Stimulated activated CD8-positive, alpha-beta memory T cell treated with anti-CD3 and anti-CD28 coated beads, Interleukin-4, amount 100 ng/mL, for 24 hours (primary cell): ENCODE measurements at places on chromosomes 2 and 18.
A peak's percentile ranks its signal among the peaks of the same experiment; 100 is the strongest.

GRCh38 chr18:76697441-76697901 is 124.9 kb upstream of the ZNF236 start:
- DNase-seq: no peak

DNA sequence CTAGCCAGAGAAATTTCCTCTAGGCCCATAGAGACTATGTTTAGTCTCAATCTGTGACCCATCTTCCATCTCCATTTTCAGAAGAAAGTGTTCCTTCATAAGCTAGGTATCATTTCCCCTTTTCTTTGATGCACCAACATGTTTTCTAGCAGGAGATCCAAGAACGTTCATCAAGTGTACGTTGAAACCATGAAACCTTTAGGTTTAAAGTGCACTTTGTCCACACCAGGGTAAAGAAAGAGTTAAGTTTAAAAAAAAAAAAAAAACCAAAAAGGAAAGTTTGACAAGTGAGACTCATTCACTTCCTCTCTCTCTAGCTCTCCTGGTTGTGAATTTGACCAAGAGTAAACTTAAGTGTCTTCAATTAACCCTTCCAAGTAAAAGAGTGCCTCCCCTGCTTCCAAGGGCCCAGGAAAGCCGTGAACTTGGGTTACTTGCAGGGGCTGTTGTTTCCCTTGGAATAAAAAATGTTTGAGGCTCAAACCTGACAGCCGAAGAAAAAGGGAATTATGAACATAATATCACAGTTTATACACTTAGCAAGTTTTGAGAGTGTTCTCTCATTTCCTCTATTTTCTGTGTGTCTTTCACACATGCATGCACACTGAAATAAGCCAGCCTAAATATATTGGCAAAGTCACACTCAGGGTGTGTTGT is 56.7 kb downstream of the LBH start:
- no peak for DNase-seq

- no peak for DNase-seq
Observed at GRCh38 chr2:237674731-237675276, 47.4 kb downstream of the LRRFIP1 start.

DNA sequence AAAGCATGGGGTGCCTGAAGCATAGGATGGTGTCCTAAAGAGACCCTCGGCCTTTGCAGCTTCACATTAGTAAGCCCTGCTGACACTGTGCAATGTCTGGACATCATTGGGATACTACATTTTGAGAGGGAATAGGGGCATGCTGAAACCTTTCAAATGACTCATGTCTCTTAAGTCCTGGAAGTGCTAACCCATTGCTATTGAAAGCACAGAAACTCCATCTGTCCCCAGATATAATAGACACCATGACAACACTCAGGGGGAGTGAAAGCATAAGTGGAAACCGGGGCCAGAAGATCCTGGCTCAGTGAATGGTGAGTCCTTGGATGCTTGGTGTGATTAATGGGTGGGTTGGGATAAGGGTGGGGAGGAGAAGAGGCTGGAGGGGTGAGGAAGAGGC is 595.5 kb upstream of the ID2 start:
- DNase-seq: no peak

- no peak for DNase-seq
Observed at GRCh38 chr18:2411381-2411960, 159.8 kb downstream of the METTL4 start.

DNA sequence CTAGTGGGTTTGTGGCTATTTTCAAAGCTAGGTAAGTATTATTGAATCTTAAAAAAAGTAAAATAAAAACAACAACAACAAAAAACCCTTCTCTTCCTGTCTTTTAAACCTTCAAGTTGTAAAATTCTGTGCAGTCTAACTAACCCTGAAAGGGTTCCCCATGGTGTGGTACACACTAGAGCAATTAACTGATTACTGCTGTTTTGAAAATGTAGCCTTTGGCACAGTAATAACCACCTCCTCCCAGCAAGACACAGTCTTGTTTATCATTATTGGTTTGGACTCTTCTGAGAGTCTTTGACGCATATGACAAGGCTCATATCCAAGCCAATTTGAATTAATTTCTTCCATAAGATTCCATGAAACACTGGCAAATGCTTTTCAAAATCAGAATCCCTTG is 2184.6 kb upstream of the PIK3C3 start:
- DNase-seq: no peak

DNA sequence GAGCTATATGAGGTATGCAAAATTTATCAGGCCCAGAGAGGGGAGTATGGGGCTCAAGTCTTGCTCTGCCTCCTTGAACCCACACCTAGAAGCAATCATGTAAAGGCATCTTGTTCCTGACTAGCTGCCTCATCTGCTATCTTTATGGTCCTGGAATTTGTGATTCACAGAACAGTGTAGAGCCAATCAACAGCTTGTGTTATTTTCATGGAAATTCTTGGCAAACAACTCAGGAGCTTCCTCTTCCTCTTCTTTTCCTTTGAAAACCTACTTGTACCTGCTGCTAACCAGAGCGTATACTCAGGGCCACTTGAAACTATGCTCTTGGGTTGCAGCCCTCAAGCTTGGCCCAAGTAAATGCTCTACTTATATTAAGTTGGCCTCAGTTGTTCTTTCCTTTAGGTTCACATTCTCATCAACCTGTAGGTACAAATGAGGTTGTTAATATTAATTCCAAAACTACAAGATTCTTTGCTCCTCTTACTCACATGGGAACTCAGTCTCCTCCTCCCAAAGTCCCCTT is 3.5 kb upstream of the NOSTRIN start:
- no peak for DNase-seq

- DNase-seq: peak; percentile 29
Observed at GRCh38 chr2:227411320-227411989, 23.7 kb upstream of the SCYGR1 start.

DNA sequence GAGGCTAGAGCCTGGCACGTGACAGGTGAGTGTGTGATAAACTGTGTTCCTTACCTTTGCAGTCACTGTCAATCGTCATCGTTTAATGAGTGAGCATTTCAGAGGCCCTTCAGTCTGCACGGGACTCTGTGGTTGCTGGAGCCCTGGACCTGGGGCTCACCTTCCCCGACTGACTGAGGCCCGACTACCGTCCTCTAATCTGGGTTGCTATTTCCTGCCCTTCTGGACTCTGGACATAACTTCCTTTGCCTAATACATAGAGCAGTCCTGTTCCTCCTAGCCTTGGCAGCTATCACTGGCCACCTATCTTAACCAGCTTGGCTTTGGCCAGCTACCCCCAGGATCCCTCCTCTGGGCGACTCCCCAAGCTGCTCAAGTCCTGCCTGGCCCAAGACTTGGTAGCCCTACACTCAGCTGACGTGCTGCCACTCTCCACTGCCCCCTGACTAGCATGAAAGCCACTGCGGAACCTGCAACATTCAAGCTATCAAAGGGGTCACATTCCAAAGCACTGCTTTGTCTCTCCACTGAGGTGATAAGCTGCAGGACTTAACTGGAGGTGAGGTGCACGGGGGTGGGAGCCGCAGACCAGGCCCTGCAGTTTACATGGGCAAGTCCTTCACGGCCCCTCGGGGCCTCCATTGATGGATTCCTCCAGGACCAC is 11.1 kb upstream of the RAB17 start:
- no peak for DNase-seq

DNA sequence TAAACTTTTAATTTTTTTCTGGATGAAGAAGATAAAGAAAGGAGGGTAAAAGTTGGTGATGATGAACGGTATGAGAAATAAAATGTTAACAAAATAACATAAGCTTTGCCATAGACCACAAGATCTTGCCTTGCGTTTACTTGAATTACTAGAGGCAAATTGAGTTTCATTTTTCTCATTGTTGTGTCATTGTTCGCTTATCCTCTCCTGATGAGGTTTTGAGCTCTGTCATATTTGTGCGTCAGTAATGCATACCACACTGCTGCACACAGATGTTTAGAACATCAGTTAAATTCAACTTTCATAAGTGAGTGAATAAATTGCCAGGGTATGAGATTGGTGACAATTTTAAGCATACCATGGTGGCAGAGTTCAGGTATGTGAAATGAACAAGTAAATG is 843.6 kb downstream of the SUCLG1 start:
- no peak for DNase-seq

DNA sequence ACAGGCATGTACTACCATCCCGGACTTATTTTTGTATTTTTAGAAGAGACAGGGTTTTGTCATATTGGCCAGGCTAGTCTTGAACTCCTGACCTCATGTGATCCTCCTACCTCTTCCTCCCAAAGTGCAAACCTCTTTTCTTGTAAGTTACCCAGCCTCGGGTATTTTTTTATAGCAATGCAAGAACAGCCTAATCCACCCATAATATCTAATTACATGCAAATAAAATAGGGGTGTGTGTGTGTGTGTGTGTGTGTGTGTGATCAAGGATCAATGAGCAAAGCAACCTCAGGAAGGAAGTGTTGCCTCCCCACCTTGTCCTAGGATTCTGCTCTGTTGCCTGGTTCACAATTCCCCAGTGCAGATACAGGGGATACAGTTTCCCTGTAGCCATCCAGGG is 45.6 kb downstream of the NGEF start:
- DNase-seq: no peak

- no peak for DNase-seq
Observed at GRCh38 chr18:66440433-66440832, 163.5 kb downstream of the CDH19 start.

DNA sequence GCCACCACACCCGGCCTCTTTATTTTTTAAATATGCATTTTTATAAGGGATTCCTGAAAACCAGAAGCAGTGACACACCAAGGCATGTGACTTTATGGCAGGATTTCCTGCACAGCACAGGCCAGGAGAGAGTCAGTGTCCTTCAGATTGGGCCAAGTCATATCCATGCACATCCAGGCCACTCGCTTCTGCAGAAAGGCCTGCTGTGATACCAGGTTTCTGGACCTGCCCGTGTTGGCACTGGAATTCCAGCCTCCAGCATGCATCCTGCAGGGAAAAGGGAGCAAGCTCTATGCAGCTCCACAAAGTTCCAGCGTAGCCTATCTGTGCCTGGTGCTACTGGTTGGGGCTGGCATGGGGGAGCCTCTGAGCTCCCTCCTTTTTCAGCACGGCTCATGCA is 36.8 kb downstream of the MEX3C start:
- DNase-seq: no peak

- DNase-seq: no peak
Observed at GRCh38 chr2:18435426-18436037, 124.9 kb downstream of the RDH14 start.

DNA sequence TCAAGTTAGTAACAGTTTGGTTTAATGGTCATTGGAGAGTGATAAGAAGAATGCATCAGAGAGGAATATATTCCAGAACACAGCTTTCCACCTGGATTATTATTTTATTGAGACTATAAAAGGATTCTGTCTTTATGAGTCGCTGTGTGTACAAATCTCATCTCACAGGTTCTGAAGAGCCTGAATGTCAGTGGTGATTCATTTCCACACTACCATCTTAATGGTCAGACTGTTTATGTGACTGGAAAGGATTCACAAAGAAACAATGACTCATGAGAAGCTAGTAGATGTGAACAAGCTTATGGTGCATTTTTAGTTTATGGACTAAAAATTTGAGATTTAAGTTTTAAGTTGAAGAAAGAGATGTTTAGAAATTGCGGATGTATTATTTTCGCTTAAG is 685.4 kb upstream of the NRXN1 start:
- no peak for DNase-seq

- DNase-seq: peak; percentile 54
Observed at GRCh38 chr2:100416935-100417710, at the start of gene CHST10. Gene CHST10, minus strand, starts transcription at chr2:100417668. Its CDS starts 10,993 bp downstream, at chr2:100406675.

- no peak for DNase-seq
Observed at GRCh38 chr2:121489284-121489683, 41.4 kb upstream of the RNU4ATAC start.

DNA sequence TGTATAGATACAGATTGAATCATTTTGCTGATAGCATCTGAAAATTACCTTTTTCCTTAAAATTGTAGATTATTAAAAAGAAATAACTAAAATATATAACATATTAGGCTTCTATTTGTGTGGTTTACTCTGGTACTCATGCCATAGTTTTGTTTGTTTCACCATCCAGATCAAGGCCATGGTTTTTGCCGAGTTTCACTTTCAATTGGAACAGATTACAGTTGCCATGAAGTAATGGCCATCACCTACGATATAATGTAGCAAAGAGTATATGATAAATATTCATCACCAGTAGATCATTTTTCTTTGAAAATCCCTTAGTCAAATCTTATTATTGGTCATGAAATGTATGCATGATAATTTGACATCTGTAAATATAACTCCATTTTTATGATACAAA is 11.9 kb upstream of the DNAH7 start:
- no peak for DNase-seq

- no peak for DNase-seq
Observed at GRCh38 chr2:10370390-10370789, 67.7 kb downstream of the HPCAL1 start.

- DNase-seq: no peak
Observed at GRCh38 chr18:27717816-27718215, 459.1 kb downstream of the CDH2 start.

DNA sequence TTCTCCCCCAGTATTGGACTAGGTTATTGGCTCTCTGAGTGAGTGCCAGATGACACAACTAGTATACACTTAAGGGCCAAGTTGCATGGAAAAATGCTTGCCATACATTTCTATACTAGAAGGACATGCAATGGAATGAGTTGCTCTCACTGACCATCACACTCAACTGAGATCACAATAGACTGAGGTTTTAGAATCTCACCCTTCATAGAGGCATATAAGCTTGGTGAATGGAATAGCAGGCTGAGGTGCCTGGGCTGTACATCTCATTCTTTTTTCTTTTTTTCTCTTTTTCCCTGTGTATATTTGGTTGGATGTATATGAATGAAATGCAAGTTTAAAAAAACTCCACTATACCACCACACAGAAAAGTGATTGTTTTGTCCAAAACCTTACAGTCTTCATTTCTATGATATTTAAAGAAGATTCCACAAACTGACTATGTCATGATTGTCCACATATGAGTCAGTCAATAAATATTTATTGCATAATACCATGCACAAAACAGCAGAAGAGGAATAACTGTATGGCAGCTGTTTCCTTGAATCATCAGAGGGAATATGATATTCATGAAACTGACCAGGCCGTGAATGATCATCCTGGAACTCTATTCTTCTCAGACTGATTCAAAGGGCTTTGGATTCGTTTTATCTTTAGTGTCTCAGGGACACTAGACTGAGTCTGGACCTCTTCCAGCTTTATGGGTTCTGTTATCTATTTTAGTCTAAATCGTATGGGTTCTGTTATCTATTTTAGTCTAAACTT is 122.6 kb upstream of the STK17B start:
- DNase-seq: no peak

GRCh38 chr2:36858551-36859365 is 107.6 kb downstream of the STRN start:
- DNase-seq: no peak

DNA sequence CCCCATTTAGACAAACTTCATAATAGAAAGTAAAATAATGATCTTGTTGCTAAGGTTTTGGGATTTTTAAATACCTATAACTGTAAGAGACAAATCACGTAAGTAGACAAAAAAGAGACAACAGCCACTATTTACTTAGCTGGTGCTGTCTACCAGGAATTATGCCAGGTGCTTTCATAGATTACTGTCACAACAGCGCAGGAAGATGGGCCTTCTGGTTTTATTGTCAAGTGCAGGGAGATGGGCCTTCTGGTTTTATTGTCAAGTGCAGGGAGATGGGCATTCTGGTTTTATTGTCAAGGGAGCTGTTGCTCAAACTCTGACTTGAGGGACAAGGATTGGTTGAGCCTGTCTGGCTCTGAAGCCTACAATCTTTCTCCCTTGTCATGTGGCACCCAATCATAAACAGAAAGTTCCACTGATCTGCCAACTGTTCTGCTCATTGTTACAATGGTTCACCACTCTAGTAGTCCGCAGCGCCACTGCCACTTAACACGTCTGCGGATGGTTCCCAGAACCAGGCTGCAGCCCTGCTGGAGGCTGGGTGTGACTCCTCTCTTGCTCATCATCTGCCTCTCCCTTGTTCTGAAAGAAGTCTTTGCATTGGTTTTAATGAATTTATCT is 95.0 kb downstream of the RNF144A start:
- DNase-seq: no peak
